M059J (cell line): ENCODE measurements at places on chromosomes 1 and 21.
A peak's percentile ranks its signal among the peaks of the same experiment; 100 is the strongest.

DNA sequence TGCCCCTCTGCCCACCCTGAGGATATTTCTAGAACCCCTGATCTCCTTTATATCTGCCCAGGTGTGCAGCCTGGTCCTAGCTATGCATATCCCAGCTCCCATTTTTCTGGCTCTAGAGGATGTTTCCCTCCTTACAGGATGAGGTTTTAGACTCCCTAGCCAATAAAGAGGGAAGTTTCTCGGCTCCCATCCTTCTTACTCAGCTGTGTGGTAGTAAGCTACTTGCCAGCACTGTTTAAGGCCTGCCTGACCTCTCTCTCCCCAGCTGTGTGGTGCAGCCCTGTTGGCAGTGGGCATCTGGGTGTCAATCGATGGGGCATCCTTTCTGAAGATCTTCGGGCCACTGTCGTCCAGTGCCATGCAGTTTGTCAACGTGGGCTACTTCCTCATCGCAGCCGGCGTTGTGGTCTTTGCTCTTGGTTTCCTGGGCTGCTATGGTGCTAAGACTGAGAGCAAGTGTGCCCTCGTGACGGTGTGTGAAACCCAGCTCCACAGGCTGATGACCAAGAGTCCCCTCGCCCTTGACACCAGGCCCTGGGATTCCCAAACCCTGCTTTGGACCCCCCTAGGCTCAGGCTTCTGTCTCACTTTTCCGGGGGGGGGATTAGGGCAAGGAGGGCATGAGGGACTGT is 7.8 kb upstream of the P3R3URF start:
- DNase-seq, result peak; percentile 53

DNA sequence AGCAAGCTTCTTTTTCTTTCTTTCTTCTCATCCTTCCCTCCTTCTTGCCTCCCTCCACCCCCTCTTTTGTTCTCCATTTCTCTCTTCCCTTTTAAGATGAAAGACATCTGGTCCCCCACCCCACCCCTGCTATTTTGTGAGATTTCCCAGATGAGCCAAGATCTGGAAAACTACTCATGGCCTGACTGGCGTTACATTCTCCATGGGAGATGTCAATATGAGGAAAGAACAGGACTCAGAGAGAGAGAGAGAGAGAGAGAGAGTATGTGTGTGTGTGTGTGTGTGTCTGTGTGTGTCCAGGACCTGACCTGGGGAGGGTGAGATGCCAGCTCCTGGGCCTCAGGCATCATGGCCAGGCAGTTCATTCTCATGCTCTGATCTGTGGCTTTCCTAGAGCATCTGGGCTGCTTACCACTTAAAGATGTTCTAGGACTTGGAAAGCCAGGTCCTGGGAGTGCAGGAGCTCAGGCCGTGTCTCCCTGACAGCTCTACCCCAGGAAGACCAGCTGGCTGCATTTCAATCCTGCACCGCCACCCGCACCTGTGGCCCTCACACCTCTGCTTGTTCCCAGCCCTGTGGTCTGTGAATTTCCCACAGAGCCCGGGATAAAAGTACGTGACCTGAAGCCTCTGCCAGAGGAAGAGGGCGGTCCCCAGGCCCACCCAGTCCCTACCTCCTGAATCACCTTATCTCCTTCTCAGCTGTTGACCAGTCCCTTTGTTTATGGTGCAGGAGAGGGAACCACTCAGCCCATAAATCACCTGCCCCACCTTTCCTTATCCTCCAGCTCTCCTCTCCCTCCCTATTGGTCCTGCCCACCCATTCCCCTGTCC is 3.2 kb upstream of the BEST4 start:
- DNase-seq, result no peak

GRCh38 chr21:28099001-28099705 is 893.5 kb downstream of the LTN1 start:
- DNase-seq, result peak; percentile 22

DNA sequence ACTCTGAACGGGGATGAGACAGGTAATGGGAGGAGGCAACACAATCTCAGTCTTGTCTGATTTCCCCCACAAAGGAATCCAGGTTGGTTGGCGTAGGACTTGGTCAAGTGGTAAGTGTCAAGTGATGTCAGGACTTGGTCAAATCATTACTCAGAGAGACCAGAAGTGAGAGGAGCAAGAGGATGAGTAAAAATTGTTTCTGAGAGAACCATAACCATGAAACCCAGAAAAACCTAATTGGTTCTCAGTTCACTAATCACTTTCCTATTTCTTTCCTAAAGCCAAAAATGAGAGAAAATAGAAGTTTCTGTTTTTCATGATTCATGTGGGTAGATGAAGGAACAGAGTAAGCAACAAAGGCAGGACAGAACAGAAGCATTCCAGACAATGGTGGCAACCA is 5.0 kb downstream of the PHC2 start:
- no peak for DNase-seq

DNA sequence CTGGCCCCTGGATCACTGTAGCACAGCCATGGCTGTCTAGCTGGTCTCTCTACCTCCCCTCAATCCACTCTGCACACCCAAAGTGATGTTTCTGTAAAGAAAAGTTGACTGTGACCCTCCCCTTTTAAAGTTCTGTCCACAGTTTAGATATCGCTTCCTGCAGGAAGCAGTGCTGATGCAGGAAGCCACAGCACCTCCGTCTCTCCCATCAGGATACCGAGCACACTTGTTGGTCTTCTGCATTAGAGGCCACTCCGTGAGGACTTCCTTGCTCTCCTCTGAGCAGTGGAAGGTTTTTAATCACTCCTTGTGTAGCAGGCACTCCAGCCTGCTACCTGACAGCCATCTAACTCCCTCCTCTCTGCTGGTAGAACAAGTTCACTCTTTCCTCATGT is 69.5 kb downstream of the GADD45A start:
- DNase-seq, result no peak

DNA sequence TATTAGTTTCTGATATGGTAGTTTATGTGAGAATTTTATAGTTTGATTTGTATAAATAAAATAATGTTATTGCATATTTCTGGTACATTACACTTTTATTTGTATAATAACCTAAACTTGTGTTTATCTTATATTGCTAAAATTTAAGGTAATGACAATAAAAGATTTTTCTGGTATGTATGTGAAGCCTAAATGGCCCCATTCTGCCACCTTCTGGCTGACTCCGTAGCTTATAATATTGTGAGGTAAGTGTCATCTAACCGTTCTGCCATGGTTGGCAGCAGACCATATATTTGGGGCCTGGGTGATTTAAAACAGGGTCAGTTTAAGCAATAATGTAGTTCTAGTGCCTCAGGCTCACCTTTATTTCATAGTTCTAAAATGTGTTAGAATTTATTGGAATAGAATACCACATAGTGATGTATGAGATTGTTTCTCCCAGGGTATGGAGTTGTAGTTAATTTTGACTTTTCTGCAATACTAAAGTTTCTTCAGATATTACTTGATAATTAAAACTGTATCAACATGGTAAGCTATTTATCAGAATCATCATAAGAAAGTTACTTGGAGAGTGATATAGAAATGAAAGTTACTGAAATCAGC is 21.2 kb upstream of the PRKACB start:
- peak; percentile 61 for DNase-seq

DNA sequence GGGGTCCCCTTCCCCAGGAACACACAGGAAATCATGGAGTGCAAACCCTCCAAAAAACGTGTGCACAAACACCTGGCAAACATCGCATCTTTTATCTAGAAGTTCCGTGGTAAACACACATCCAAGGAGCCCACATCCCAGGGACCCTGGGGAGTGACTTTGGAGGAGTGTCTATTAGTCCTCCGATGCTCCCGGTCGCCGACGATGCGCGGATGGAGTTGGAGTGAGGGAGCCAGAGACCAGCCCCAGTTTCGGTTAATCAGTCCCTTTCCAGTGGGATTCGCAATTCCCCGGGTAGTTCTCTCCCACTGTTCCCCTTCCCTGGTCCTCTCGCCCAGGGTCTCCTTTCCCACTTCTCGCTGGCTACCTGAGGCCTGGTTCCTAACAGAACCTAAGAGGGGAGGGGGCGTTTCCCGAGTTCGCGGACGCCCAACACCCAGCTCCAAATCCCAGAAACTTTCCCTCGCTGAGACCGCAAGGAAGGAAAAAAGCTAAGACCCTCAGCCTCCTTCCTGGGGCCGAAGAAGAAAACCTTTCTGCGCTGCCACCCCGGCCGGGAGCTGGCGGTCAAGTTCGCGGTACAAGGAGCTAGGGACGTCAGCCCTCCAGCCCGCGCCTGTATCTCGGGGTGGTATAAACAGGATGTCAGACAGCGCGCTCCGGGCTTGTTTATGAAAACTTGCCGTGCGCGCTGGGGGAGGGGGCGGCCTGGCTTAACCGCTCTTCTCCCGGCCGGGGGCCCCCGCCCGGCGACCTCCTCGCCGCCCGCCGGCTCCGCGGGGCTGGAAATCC is 787 bp downstream of the JAK1 start:
- DNase-seq, result peak; percentile 77

GRCh38 chr1:15196807-15197530 is 43.4 kb downstream of the TMEM51 start:
- no peak for DNase-seq

- DNase-seq, result no peak
These were observed 3.8 kb upstream of the HPCAL4 start for GRCh38 chr1:39695016-39695415.

- peak; percentile 42 for DNase-seq
These were observed 3.0 kb downstream of the HSPB7 start for GRCh38 chr1:16014509-16015482.

- DNase-seq, result no peak
These were observed 89.2 kb downstream of the JAK1 start for GRCh38 chr1:64877151-64877550.

GRCh38 chr1:159989581-159989980 is 35.5 kb upstream of the SLAMF9 start:
- DNase-seq, result no peak

GRCh38 chr1:89900791-89901708 is 80.2 kb downstream of the LRRC8D start:
- DNase-seq, result no peak
